ENCODE measurements at places on chromosomes 2 and 18.

- no peak for DNase-seq
These were observed 136.5 kb upstream of the RND3 start for GRCh38 chr2:150624001-150624401.

DNA sequence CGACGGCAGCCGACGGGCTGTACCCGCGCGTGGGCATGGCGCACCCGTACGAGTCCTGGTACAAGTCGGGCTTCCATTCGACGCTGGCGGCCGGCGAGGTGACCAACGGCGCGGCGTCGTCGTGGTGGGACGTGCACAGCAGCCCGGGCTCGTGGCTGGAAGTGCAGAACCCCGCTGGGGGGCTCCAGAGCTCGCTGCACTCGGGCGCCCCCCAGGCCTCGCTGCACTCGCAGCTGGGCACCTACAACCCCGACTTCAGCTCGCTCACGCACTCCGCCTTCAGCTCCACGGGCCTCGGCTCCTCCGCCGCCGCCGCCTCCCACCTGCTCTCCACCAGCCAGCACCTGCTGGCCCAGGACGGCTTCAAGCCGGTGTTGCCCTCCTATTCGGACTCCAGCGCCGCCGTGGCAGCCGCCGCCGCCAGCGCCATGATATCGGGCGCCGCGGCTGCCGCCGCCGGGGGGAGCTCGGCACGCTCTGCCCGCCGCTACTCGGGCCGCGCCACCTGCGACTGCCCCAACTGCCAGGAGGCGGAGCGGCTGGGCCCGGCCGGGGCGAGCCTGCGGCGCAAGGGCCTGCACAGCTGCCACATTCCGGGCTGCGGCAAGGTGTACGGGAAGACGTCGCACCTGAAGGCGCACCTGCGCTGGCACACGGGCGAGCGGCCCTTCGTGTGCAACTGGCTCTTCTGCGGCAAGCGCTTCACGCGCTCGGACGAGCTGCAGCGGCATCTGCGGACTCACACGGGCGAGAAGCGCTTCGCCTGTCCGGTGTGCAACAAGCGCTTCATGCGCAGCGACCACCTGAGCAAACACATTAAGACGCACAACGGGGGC, 2.0 kb downstream of the SP9 start:
- DNase-seq: no peak

GRCh38 chr18:41928581-41928980, 26.5 kb upstream of the PIK3C3 start:
- no peak for DNase-seq

- no peak for DNase-seq
These were observed 563.4 kb downstream of the XIRP2 start for GRCh38 chr2:167451496-167452289.

- no peak for DNase-seq
These were observed 112.8 kb downstream of the UPP2 start for GRCh38 chr2:158214431-158214830.

- no peak for DNase-seq
These were observed 172.0 kb upstream of the SPOPL start for GRCh38 chr2:138329591-138329990.

DNA sequence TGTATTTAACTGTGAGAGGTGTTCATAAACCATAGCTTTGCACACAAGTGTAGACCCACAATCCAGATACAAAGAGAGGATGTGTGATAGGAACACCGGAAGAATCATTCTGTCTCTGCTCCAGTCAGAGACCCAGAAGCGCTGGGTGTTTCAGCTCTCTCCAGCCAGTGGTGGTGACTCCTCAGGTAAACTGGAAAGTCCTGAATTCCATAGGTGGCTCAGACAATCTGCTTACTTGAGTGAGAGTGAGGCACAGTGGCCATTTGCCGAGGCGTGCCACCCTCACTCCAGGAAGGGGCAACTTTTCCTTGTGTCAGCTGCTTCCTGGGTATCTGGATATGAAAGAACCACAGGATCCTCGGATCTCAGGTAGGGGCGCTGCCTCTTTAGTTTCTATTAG, 171.5 kb downstream of the KCNS3 start:
- no peak for DNase-seq

DNA sequence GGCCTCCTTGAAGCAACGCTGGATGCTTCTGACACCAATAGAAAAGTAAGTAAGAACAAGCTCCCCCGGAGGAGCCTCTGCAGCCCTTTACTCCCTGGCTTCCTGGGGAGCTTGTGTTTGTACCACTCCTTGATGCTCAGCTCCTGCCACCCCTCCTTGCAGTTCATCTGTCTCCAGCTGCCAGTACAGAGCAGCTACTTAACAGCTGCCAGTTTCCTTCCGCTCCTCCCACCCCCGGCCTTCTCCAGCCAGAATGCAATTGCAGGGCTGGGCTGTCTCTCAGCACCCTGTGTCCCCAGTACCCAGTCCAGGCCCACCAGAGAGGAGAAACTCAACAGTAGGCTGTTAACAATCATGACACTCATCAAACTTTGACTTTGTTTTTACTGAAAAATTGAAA, 109.4 kb downstream of the AOX1 start:
- DNase-seq: no peak

- no peak for DNase-seq
These were observed 25.8 kb upstream of the SLC14A2 start for GRCh38 chr18:45589356-45590035.

GRCh38 chr2:74597410-74597809, 42.9 kb downstream of the DOK1 start:
- no peak for DNase-seq

GRCh38 chr18:58272779-58273435, 228.9 kb downstream of the NEDD4L start:
- no peak for DNase-seq

DNA sequence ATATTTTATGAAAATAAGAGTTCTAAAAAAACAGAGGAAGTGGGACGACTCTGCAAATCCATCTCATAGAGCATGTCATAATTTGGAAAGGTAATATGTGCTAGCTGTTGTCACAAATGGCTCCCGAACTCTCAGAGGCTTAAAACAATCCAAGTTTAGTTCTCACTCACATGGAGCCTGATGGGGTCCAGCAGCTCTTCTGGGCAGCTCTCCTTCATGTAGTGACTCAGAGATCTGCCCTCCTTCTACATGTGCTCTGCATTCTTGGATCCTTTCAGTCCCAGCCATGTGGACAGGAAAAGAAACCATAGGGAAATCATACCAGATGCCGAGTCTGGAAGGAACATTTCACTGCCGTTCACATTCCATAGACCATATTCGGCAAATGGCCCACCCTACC, 180.1 kb upstream of the APCDD1 start:
- no peak for DNase-seq

DNA sequence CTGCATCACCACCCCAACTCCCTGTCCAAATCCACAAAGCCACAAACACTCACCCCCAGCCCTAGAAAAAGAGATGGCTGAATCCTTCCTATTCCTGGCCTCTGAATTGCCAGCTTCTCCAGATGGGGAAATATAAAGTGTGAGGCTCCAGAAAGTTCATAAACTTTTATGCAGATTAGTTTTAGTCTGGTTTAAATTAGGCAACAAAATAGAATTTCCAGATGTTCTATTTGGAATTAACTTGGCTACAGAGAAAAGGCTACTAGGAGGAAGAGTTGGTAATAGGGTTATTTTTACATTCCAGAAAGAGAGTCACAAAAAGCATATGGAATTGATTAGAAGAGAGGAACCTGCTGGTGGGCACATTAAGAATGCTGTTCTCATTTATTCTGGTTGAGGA, 56.0 kb downstream of the EN1 start:
- DNase-seq: no peak

DNA sequence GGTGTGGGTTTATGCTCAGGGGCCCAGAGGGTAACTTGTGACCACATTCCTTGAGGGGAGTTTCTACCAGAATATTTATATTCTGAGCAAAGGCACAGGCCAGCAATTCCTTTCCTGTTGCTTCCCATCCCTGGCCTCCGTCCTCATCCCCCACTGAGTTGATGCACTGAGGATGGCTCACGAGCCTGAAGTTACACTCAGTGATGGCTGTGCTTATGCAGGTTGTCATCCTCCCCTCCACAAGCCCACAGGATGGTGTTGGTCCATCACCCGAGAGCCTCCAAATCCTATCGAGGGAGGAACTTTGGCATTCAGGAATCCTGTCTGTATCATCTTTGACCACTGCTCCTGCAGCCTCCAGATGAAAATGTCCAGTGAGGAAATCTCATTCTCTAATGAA, 28.4 kb upstream of the FHOD3 start:
- DNase-seq: no peak

DNA sequence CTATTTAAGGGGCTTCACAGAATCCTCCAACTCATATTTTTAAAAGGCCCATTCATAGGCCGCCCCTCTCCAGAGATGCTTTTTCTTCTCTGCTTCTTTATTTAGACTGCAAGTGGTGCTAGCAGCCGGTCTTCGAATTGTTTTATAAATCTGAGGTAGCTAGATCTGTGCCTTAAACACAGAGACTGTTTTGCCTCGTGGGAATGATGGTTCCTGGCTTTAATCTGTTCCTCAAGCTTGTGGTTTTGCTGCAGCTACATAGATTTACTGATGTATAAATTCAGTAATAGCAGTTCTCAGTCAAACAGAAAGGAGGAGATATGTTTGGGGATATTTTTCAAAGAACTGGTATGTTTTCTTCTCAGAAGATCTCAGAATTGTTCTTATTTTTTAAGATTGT, 45.3 kb downstream of the TNFRSF11A start:
- no peak for DNase-seq

DNA sequence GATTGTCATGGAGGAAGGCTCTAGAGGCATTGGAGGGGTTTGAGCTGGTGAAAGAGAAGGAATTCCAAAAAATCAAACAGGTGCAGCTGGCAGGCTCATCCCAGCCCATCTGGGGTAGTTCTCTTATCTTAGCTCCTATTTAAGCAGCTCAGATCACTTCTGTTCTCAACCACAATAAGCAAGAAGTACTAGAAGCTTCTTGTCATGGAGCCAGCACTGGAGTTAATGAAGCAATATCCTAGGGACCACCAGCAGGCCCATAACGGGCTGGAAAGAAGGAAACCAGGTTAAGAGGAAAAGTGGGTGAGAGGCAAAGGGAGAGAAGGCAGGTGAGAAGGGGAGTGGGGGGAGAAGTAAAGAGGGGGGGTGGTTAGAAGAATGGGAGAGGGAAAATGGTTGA, 100.7 kb upstream of the ZFP36L2 start:
- no peak for DNase-seq

- no peak for DNase-seq
These were observed 35.8 kb downstream of the TGFA start for GRCh38 chr2:70517804-70518203.

- no peak for DNase-seq
These were observed 258.5 kb downstream of the DOK6 start for GRCh38 chr18:69659142-69659651.

DNA sequence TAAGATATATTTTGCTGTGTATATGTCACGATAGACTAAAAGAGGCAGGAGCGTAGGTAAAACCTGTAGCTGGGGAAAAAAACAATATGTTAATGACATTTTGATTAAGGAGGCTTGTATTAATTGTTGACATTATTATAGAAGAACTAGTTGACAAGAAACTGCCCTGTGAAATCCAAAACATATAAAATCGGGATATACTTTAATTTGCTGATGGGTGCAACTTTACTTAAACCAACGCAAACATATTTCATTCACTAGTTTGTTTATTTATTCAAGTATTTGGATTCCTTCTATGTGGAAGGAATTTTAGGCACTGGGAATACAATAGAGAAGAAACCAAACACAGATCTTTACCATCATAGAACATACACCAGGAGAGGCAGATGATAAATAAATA, 8.0 kb downstream of the WDR7 start:
- DNase-seq: no peak

DNA sequence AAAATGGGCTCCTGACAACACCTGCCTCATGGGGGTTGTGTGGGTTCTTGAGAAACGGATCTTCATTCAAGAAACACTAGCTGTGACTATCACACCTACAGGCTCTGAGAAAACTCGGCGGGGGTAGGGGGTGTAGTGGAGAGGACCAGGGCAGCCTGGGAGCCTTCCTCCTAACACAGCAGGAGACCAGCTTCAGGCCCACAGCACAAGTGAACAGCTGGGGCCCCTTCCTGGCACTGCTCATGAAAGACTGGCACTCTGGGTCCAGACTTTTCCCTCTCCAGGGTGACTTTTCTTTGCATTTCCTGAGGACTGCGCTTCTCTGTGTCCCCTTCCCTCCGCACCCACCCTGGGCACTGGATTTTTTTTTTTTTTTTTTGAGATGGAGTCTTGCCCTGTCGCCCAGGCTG, 7.2 kb upstream of the SEMA4C start:
- DNase-seq: no peak

DNA sequence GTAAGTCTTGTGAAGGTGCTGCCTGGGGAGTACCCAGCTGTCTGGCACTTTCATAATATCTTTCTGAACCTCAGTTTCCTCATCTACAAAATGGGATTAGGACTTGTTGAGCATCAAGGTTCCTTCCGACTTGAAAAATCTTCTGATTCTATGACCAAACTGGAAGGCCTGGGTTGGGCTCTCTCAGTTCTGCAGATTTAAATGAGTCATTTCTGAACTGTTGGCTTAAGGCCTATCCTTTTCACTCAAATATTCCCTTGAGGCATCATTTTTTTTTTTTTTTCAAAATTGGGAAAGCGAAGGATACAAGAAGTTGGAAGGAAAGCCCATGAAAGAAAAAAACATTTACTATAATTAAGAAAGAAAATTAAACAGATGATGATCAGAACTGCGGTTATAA, 40.8 kb upstream of the CYP1B1 start:
- DNase-seq: no peak

DNA sequence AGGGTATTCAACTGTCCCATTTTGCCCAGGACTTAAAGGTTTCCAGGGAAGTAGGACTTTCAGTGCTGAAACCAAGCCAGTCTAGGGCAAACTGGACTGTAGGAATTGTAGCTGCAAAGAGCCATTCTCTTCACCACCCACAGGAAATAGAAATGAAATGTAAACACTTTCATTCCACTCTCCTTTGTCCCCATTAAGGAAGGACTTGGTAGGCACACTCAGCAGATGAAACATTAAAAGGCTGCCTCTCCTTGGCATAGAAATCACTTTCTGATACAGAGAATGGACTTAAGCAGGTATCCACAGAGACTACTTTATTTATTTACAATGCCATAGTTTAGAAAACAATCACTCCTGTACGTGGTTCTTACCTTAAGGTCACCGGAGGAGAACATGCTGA, 102.9 kb upstream of the CCDC195 start:
- no peak for DNase-seq

- no peak for DNase-seq
These were observed 480.8 kb downstream of the TMX3 start for GRCh38 chr18:68234131-68234530.

- DNase-seq: no peak
These were observed 213.5 kb downstream of the ZNF516 start for GRCh38 chr18:76281565-76281964.

DNA sequence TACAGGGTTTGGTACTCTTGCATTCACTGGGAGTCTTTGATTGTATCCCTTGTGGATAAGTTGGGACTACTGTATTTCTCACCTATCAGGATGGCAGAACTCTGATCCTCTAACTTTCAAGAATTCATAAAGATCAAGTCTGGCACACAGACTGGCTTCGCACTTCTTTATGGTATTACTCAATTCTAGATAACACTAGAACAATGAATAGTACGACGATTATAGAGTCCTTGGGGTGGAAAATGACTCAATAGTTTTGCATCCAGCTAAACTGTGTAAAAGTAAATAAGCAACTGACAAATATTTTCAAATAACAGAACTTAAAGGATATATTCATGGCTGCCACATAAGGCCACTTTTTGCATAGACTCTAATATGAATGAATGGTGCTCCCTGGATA, 103.4 kb upstream of the MEX3C start:
- no peak for DNase-seq
